Stomach (tissue), 19 donors: ENCODE measurements at places on chromosomes 16 and 17. TPM values are rescaled to one million over a fixed set of nuclear protein-coding genes. Genes with fewer than 3 reads are reported as not detected.
A peak's percentile ranks its signal among the peaks of the same experiment; 100 is the strongest.

DNA sequence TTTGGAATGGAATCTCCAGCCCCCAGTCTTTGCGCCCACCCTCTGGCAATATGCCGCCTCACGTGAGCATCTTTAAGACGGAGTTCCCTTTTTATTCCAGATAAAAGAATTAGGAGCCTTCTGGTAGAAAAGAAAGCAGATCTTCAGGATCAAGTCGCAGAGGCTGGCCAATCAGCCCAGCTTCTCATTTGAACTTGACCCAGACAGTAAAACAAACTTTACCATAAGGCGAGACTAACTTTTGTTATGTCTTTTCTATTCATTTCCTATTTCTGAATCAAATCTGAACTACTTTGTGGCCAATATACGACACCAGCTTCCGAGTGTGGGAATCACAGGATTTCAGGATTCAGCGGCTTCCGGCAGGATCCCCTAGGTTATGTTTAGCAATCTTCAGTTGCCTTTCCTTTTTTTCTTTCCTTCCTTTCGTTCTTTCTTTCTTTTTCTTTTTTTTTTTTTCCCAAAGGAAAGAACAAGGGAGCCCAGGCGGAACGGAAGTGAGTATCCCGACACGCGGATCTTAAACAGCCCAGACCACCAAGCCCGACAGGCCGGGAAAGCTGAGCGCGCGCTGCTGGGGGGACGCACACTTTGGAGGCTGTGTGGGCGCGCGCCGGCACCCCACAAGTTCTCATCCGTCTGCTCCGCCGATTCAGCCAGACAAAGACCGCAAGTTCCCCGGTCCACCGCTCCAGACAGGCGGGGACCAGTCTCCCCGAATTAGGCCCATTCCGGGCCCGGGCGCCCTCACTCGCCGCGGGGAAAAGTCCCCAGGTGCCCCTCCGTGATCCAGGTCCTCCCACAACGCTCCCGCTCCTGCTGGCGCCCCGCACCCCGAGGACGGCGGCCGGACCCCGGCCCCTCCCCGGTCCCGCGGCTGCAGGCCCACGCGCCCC lies 633 bp downstream of the TBC1D16 start:
- H3K27ac ChIP-seq = peak overlapping the region; percentile 83
- H3K4me1 ChIP-seq = peaks cover 44% of the 10 kb centered on the region
- H3K36me3 ChIP-seq = no peaks in the 10 kb centered on the region
- peak overlapping the region; percentile 82 for H3K4me3 ChIP-seq
- peak; percentile 70 for DNase-seq
- peaks cover 6% of the 10 kb centered on the region for H3K27me3 ChIP-seq

GRCh38 chr16:89890200-89890599 lies 16.8 kb downstream of the TCF25 start:
- DNase-seq = no peak
- H3K4me3 ChIP-seq = no peak overlapping the region
- no peaks in the 10 kb centered on the region for H3K27me3 ChIP-seq
- H3K36me3 ChIP-seq = peaks cover 88% of the 10 kb centered on the region
- H3K27ac ChIP-seq = no peak overlapping the region

The HSD17B2 gene
- 11.3 TPM for polyA plus RNA-seq

DNA sequence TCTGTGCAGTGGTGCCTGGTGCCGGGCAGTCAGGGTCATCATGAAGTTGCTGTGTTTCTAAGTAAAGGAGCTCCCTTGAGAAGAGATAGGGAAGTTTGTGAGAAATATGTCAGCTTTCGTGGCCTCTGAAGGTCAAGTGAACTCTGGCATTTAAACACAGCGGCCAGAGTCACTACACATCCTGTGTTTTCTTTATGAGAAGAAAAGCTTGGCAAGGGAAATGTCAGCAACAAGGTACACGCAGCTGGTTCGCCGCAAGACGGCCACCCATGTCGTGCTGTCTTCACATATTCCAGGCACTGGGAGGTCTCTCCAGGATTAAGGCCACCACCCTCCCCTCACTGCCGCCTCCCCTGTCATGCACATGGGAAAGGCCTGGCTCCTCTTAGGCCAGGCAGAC lies 33.2 kb upstream of the PEMT start:
- no peaks in the 10 kb centered on the region for H3K4me1 ChIP-seq
- H3K27me3 ChIP-seq = no peaks in the 10 kb centered on the region
- no peak for DNase-seq
- H3K36me3 ChIP-seq = no peaks in the 10 kb centered on the region
- H3K27ac ChIP-seq = no peak overlapping the region

DNA sequence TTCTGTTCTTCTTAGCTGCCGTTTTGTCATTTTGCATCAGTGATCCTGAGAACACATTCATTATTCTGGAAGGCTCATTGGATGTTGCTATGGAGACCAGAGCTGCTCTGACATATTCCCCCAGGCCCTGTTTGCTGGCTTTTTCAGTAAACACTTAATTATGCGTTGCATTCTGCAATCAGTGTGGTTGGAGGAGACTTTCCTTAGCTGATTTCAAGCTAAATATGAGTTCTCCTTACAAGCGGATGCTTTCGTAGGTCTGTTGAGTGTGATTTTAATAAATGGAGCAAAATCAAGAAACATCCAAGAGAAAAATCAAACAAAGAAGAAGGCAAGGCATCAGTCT lies 38.2 kb upstream of the NUDT7 start:
- H3K4me3 ChIP-seq = no peak overlapping the region
- H3K36me3 ChIP-seq = no peaks in the 10 kb centered on the region
- H3K27ac ChIP-seq = no peak overlapping the region

GRCh38 chr16:81266680-81267095 lies 28.2 kb downstream of the BCO1 start:
- H3K27me3 ChIP-seq = no peaks in the 10 kb centered on the region
- H3K36me3 ChIP-seq = no peaks in the 10 kb centered on the region

- no peak for DNase-seq
- H3K4me1 ChIP-seq = no peaks in the 10 kb centered on the region
- H3K36me3 ChIP-seq = no peaks in the 10 kb centered on the region
- no peak overlapping the region for H3K4me3 ChIP-seq
These were observed 79.1 kb downstream of the CFDP1 start for GRCh38 chr16:75354170-75354569.

GRCh38 chr17:2264067-2264860 lies 39.3 kb downstream of the SMG6 start:
- H3K4me3 ChIP-seq = no peak overlapping the region
- DNase-seq = peak; percentile 50
- H3K36me3 ChIP-seq = no peaks in the 10 kb centered on the region
- no peaks in the 10 kb centered on the region for H3K4me1 ChIP-seq

The CD68 gene
- polyA plus RNA-seq = 13.8 TPM

The KIF19 gene
- 0.46 TPM for polyA plus RNA-seq
